Activated T-cell treated with anti-CD3 and anti-CD28 coated beads, Interleukin-2, amount 50 U/mL, for 24 hours (primary cell): ENCODE measurements at places on chromosomes 3 and 15.

- no peaks in the 10 kb centered on the region for H3K27me3 ChIP-seq
- H3K27ac ChIP-seq, result no peak overlapping the region
- H3K36me3 ChIP-seq, result peaks cover 8% of the 10 kb centered on the region
- H3K4me1 ChIP-seq, result peaks cover 14% of the 10 kb centered on the region
- DNase-seq, result no peak
Measured at GRCh38 chr3:114727373-114727772, 419.7 kb downstream of the ZBTB20 start.

- peak overlapping the region; percentile 99 for H3K4me3 ChIP-seq
- peak overlapping the region; percentile 99 for H3K27ac ChIP-seq
- peaks cover 48% of the 10 kb centered on the region for H3K36me3 ChIP-seq
- no peak for DNase-seq
Measured at GRCh38 chr3:155853214-155854140, 750 bp downstream of the SLC33A1 start.

GRCh38 chr3:37546876-37547275 lies 314.8 kb upstream of the CTDSPL start:
- H3K4me3 ChIP-seq, result no peak overlapping the region
- no peak overlapping the region for H3K27ac ChIP-seq
- peaks cover 2% of the 10 kb centered on the region for H3K27me3 ChIP-seq

GRCh38 chr3:12954891-12955650 lies 113.7 kb upstream of the RPL32 start:
- peak; percentile 50 for DNase-seq
- H3K36me3 ChIP-seq, result peaks cover 3% of the 10 kb centered on the region
- H3K27ac ChIP-seq, result peak overlapping the region; percentile 85
- no peak overlapping the region for H3K4me3 ChIP-seq
- H3K27me3 ChIP-seq, result no peaks in the 10 kb centered on the region

DNA sequence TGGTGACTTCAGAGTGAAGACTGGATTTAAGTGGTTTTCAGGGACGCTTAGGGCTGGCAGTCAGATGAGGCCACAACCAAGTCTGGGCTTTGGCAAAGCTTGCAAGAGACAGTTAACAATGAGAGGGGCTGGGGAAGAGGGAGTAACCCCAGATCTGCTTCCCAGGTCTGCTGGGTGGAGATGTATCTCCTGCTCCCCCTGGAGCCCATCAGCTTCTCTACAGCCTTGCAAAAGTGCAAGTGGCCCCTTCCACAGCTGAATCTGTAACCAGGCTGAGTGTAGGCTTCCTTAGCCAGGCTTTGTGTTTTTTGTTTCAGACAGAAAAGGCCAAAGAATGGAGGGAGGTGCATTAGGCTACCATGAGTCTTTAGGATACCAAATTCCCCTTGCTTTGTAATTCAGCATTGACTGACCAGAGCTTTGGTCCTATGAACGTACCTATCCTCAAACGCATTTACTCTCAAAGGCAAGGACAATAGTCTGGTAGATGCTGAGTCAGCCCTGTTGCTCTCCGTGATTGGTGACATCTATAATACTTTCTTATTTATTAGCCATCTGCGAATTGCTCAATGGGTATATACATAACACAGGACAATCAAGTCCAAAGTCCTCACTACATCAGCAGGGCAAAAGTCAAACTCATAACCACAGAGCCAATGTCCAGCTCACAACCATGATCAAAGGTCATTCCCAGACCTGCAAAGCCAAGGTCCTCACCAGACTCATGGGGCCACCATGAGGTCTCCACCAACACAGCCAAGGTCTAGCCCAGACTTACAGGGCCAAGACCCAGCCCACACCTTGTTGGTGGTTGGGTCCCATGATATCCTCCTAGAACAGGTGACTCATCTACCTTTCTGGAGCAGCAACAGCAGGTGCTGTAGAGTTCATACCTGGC lies 17.1 kb downstream of the CCDC13 start:
- H3K4me1 ChIP-seq, result no peaks in the 10 kb centered on the region
- DNase-seq, result no peak
- peak overlapping the region; percentile 31 for H3K27ac ChIP-seq
- H3K27me3 ChIP-seq, result peaks cover 6% of the 10 kb centered on the region

DNA sequence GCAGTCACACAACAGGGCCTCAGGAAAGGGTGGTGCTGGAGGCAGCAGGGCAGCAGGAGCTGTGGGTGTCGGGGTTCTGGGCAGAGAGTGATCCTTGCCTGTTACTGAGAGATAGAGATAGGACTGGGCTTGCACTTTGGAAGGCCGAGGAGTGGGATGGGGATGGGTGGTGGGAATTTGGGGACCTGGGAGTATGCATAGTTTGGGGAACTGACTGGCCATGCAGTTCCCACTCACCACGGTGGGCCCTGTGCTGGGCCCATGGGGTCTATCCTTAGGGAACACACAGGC lies 192.5 kb upstream of the LINGO1 start:
- H3K4me3 ChIP-seq, result no peak overlapping the region
- peaks cover 29% of the 10 kb centered on the region for H3K27me3 ChIP-seq
- H3K36me3 ChIP-seq, result no peaks in the 10 kb centered on the region
- H3K4me1 ChIP-seq, result peaks cover 7% of the 10 kb centered on the region
- H3K27ac ChIP-seq, result no peak overlapping the region
